A549 treated with Mapracorat at 1 μM for 4 hours (cell line): ENCODE measurements at places on chromosomes 11 and 22. TPM values are rescaled to one million over a fixed set of nuclear protein-coding genes. Genes with fewer than 3 reads are reported as not detected.

TRIM29 gene
- 19.3 to 24.1 TPM (median 22.6 TPM) in 5 replicates for total RNA-seq

AGBL2 gene
- total RNA-seq: 1.2 to 1.9 TPM (median 1.5 TPM) in 5 replicates

BLID gene
- not detected in 5 replicates for total RNA-seq

NAALAD2 gene
- total RNA-seq: not detected in 5 replicates

SYT13 gene
- 5.8 to 6.6 TPM (median 5.9 TPM) in 5 replicates for total RNA-seq

LMNTD2 gene
- 2.0 to 3.0 TPM (median 2.7 TPM) in 5 replicates for total RNA-seq

IL17REL gene
- total RNA-seq: 0.04 to 0.06 TPM (median 0.05 TPM) in 5 replicates

SCUBE1 gene
- total RNA-seq: 0.02 to 0.26 TPM (median 0.06 TPM) in 5 replicates

TCN2 gene
- total RNA-seq: 4.5 to 5.4 TPM (median 4.9 TPM) in 5 replicates

SESN3 gene
- total RNA-seq: 0.07 to 0.27 TPM (median 0.13 TPM) in 5 replicates

LGR4 gene
- total RNA-seq: 28.2 to 39.9 TPM (median 36.1 TPM) in 5 replicates

PATE4 gene
- not detected in 5 replicates for total RNA-seq

ALX4 gene
- 2.0 to 2.7 TPM (median 2.6 TPM) in 5 replicates for total RNA-seq

MS4A5 gene
- not detected in 5 replicates for total RNA-seq

OR2D2 gene
- total RNA-seq: not detected in 5 replicates

KDM4E gene
- not detected in 5 replicates for total RNA-seq

TLCD5 gene
- total RNA-seq: 5.3 to 7.9 TPM (median 7.0 TPM) in 5 replicates

DERL3 gene
- total RNA-seq: 0.32 to 0.66 TPM (median 0.52 TPM) in 5 replicates

DBX1 gene
- total RNA-seq: not detected in 5 replicates

BTBD10 gene
- 37.6 to 51.1 TPM (median 42.8 TPM) in 5 replicates for total RNA-seq

PNPLA5 gene
- 0.06 TPM in 1 of 5 replicates, not detected in the others for total RNA-seq

ZNF70 gene
- total RNA-seq: 0.83 to 1.1 TPM (median 1.00 TPM) in 5 replicates

RNF169 gene
- 3.7 to 5.3 TPM (median 4.5 TPM) in 5 replicates for total RNA-seq

WNT11 gene
- total RNA-seq: 1.0 to 1.9 TPM (median 1.7 TPM) in 5 replicates

MOGAT2 gene
- not detected in 5 replicates for total RNA-seq

MIOX gene
- total RNA-seq: 0.11 TPM in 1 of 5 replicates, not detected in the others

NLRP14 gene
- total RNA-seq: not detected in 5 replicates

ELF5 gene
- not detected in 5 replicates for total RNA-seq

TRIM49 gene
- total RNA-seq: 0.09 to 0.14 TPM in 2 of 5 replicates, not detected in the others

TEX12 gene
- not detected in 5 replicates for total RNA-seq

TRIM34 gene
- 2.9 to 3.7 TPM (median 3.1 TPM) in 5 replicates for total RNA-seq

DGCR6 gene
- 1.5 to 2.4 TPM (median 1.9 TPM) in 5 replicates for total RNA-seq

ME3 gene
- 14.6 to 19.7 TPM (median 18.3 TPM) in 5 replicates for total RNA-seq

OR56A1 gene
- not detected in 5 replicates for total RNA-seq

C11orf97 gene
- total RNA-seq: not detected in 5 replicates

OR5P2 gene
- not detected in 5 replicates for total RNA-seq

CHST1 gene
- 1.3 to 2.0 TPM (median 1.8 TPM) in 5 replicates for total RNA-seq

TMPRSS5 gene
- 0.13 to 0.34 TPM (median 0.17 TPM) in 4 of 5 replicates, not detected in the other for total RNA-seq

PHF21B gene
- total RNA-seq: 0.61 to 1.1 TPM (median 0.98 TPM) in 5 replicates

MEI1 gene
- not detected in 5 replicates for total RNA-seq

CCDC116 gene
- total RNA-seq: 0.06 to 0.13 TPM (median 0.06 TPM) in 3 of 5 replicates, not detected in the others

PDGFD gene
- 6.1 to 8.6 TPM (median 7.6 TPM) in 5 replicates for total RNA-seq
